ENCODE measurements at places on chromosomes 12 and 14. TPM values are rescaled to one million over a fixed set of nuclear protein-coding genes. Genes with fewer than 3 reads are reported as not detected.

The INHBC gene
- not detected for total RNA-seq

The NFKBIA gene
- 63.4 TPM for total RNA-seq

The PRB2 gene
- total RNA-seq, result not detected

GRCh38 chr12:47400266-47400665, 305.6 kb downstream of the RPAP3 start:
- no peak overlapping the region for H3K4me3 ChIP-seq
- no peaks in the 10 kb centered on the region for H3K36me3 ChIP-seq
- H3K4me1 ChIP-seq, result no peaks in the 10 kb centered on the region
- H3K27me3 ChIP-seq, result peaks cover 3% of the 10 kb centered on the region

- no peak for DNase-seq
- peaks cover 3% of the 10 kb centered on the region for H3K27me3 ChIP-seq
- no peak overlapping the region for H3K4me3 ChIP-seq
- peaks cover 1% of the 10 kb centered on the region for H3K4me1 ChIP-seq
- no peak overlapping the region for H3K27ac ChIP-seq
These were observed 16.3 kb downstream of the RIN3 start for GRCh38 chr14:92529903-92530302.

DNA sequence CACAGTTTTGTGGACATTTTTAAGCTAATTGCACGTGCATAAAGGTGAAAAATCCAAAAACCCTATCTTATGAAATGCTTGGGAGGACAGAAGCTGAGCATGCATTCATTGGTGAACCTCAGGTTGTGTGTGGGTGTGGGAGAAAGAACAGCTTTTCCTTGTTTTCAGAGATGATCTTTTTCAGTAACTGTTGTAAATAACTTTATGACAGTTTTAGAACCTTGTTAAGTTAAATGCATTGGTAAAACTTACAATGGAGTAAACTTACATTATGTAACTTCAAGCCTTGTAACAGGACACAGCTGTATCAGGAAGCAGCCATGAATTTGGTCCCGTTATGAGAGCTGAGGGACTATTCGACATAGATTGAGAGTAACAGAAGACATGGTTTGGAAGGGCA, 587.4 kb downstream of the GALC start:
- no peaks in the 10 kb centered on the region for H3K27me3 ChIP-seq
- no peaks in the 10 kb centered on the region for H3K4me1 ChIP-seq
- H3K4me3 ChIP-seq, result no peak overlapping the region
- H3K36me3 ChIP-seq, result no peaks in the 10 kb centered on the region

GRCh38 chr12:49795654-49796105, 32.5 kb downstream of the NCKAP5L start:
- no peaks in the 10 kb centered on the region for H3K27me3 ChIP-seq
- no peak overlapping the region for H3K27ac ChIP-seq
- H3K36me3 ChIP-seq, result peaks cover 3% of the 10 kb centered on the region
- no peak for DNase-seq
- H3K4me3 ChIP-seq, result no peak overlapping the region

GRCh38 chr12:6367065-6367968, 8.0 kb downstream of the SCNN1A start:
- no peak for DNase-seq
- H3K4me3 ChIP-seq, result no peak overlapping the region
- peak overlapping the region; percentile 0 for H3K27ac ChIP-seq
- no peaks in the 10 kb centered on the region for H3K27me3 ChIP-seq

DNA sequence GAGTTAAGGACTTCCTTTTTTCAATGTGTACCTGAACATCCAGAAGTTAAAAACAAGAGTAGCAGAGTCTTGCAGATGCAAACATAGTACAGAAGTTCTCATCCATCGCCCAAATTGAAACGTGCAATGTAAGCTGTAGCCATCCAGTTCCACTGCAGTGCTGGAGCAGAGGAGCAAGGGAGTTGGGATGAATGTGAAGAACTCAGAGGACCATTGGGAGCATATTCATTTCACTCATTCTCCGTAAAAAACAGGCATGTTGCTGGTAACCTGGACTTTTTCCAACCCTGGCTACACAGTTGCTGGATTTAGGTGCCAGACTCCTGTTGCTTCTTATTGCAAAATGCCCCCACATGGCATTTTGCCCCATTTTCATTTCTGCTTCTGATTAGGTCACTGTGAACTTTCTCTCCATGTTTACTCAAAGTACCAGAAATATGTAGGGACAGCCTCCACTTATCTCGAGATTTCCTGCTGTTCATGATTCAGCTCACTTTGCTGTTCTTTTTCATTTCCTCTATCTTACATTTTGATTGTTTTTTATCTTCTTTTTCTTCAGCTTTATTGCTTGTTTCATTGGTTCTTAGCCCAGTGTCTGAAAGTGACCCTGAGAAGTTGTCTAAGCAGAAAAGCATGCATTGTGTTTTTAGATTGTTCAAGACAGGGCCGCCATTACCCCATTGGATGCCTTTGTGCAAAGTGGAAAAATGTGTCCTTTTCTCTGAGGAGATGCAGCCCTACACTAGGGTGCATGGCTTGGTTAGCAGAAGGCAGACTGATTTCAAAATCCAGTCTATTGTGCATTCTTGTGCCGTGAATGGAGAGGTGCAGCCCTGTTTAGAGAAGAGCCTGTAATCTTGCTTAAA, 109.0 kb upstream of the AMIGO2 start:
- no peaks in the 10 kb centered on the region for H3K27me3 ChIP-seq
- no peak for DNase-seq
- no peaks in the 10 kb centered on the region for H3K36me3 ChIP-seq

DNA sequence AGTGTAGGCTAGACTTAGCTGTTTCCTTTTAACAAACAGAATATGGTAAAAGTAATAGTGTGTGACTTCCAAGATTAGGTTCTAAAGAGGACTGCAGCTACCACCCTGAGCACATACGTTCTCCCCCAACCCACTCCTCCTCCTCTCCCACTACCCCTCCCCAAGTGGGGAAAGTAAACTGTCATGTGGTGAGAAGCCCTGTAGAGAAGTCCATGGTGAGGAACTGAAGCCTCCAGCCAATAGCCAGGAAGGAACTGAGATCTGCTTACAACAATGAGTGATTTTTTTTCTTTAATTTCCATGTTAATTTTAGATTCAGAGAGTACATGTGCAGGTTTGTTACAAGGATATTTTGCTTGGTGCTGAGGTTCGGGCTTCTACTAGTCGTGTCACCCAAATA, 57.0 kb upstream of the EGLN3 start:
- no peaks in the 10 kb centered on the region for H3K27me3 ChIP-seq
- no peak overlapping the region for H3K27ac ChIP-seq
- no peaks in the 10 kb centered on the region for H3K4me1 ChIP-seq

GRCh38 chr12:56769868-56770267, 6.7 kb downstream of the HSD17B6 start:
- H3K4me3 ChIP-seq, result no peak overlapping the region
- no peaks in the 10 kb centered on the region for H3K36me3 ChIP-seq
- no peak overlapping the region for H3K27ac ChIP-seq
- no peak for DNase-seq
- no peaks in the 10 kb centered on the region for H3K27me3 ChIP-seq
- H3K4me1 ChIP-seq, result peaks cover 7% of the 10 kb centered on the region
